ENCODE measurements at places on chromosomes 5 and 9.

- DNase-seq: peak; percentile 6
Observed at GRCh38 chr5:143698574-143698973, 113.4 kb upstream of the HMHB1 start.

- no peak for DNase-seq
Observed at GRCh38 chr9:16085167-16085726, 532.4 kb downstream of the CCDC171 start.

GRCh38 chr5:150589862-150590601 lies 50.4 kb upstream of the SYNPO start:
- no peak for DNase-seq

- DNase-seq: peak; percentile 12
Observed at GRCh38 chr5:130541617-130542221, 623.3 kb downstream of the HINT1 start.

DNA sequence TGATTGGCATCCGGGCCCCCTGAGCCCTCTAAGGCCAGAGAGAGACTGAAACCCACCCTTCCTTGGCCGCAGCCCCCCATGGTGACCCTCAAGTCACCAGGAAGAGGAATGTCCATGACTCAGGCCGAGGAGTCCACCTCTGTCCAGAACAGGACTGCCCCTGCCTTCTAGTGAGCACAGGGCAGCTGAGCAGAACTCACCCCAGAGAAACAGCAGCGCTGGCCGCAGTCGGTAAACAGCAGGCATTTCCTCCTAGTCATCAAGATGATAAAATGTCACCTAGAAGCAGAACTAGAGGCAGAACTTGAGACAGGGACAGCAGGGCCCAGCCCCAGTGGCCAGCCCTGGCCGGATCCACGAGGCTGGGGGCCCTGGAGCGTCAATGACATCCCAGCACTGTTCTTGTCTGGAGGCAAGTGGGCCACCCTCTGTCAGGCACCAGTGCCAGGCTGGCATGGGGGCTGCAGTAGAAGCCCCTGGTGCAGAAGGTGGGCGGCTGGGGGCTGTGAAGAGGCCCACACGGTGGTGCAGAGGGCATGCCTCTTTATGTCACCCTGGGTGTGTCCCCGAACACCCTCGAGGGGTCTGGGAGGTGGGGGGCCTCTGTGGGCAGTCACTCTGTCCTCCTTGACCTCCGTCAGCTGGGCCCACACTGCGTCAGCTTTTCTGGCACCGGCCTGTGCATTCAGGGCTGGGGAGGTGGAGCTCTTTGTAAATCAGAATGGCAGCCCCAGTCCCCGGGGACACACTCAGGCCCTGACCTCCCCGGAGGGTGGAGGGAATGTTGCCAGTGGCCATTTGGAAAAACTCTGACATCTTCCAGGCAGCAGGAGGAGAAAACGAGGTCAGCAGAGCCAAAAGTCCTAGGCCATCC lies 83.0 kb downstream of the NTNG2 start:
- no peak for DNase-seq

GRCh38 chr9:1956958-1957357 lies 58.2 kb upstream of the SMARCA2 start:
- no peak for DNase-seq

GRCh38 chr5:160439205-160439600 lies 17.5 kb downstream of the PTTG1 start:
- peak; percentile 94 for DNase-seq

- DNase-seq: no peak
Observed at GRCh38 chr5:57834829-57835608, 352.4 kb upstream of the ACTBL2 start.

DNA sequence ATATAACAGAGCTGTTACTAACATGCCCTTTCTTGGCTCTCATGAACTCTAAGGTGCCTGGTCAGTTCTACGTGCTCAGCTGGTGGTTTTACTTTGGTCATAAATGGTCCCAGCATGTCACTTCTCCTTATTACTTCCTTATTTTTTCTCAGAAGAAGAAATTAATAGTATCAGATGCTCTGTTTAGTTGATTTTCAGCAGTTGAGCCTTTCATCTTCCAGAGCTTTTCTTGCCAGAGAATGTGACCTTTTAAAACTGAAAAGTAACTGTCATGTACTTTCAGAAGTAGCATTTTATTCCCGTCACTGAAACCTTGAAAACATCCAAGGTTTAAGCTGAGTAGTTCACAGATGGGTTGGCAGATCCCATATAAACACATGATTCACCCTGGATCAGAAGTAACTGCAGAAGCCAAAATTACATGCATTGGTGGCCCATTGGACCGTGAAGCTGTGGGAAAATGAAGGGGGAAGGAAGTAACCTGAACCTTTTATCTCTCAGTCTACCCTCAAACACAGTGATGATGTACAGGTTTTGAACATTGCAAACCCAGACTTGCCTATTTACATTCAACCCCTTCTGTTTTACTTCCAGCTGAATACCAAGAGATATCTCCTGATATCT lies 50.5 kb downstream of the HACD4 start:
- DNase-seq: no peak

DNA sequence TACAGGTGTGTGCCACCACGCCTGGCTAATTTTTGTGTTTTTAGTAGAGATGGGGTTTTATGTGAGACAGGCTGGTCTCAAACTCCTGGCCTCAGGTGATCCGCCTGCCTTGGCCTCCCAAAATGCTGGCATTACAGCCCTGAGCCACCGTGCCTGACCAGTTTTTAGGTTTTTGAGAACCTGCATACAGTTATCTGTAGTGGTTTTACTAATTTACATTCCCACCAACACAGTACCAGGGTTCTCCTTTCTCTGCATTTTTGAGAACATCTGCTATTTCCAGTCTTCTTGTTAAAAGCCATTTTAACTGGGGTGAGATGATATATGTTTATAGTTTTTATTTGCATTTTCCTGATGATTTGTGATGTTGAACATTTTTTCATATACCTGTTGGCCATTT lies 12.8 kb downstream of the DMXL1 start:
- DNase-seq: no peak

GRCh38 chr5:120327180-120327579 lies 136.9 kb upstream of the PRR16 start:
- no peak for DNase-seq

DNA sequence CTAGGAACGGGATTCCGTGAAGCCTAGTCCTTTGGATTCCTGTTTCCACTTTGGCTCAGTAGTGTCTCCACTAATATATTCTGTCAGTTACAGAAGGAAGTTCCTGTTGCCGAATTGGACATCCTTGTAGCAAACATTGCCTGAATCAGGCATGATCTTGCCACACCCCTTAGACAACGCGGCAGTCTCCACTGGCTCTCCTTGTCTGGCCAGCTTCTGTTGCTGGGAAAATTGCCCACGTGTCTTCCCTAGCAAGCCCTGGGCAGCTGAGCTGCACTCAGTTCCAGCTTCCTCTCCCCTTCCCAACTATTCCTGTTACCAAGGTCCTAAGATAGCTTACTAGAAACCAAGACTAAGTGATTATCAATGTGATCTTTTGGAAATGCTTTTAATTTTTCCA lies 316.6 kb upstream of the RIOK2 start:
- DNase-seq: no peak

GRCh38 chr9:292915-293314 lies 78.2 kb downstream of the DOCK8 start:
- DNase-seq: no peak

DNA sequence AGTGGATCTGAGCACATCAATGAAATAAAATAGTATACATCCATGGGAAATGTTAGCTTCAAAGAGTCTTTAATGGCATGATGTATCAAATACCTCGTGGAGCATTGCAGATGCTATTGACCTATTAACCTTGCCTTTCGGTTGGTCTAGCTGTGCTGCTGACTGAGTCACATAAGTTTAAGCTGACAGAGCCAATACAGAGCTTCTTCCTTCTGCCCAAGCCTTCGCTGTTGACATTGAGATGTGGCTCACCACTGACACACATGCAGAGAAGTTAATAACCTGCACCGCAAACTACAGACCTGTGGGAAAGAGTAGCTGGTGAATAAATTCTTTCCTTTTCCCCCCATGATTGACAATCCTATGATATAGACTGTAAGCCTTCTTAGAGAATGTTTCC lies 78.2 kb downstream of the LURAP1L start:
- DNase-seq: no peak

GRCh38 chr5:31939151-31939550 lies 235.0 kb downstream of the GOLPH3 start:
- DNase-seq: no peak

DNA sequence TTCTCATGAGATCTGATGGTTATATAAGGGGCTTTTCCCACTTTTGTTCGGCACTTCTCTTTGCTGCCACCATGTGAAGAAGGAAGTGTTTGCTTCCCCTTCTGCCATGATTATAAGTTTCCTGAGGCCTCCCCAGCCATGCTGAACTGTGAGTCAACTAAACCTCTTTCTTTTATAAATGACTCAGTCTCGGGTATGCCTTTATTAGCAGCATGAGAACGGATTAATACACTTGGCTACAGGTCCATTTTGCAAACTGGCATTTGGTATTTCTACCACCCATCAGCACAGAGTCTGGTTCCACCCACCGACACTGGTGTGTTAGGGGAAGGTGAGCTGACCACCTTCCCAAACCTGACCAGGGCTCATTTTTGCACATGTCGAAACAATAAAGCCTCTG lies 47.9 kb upstream of the RARS1 start:
- no peak for DNase-seq

DNA sequence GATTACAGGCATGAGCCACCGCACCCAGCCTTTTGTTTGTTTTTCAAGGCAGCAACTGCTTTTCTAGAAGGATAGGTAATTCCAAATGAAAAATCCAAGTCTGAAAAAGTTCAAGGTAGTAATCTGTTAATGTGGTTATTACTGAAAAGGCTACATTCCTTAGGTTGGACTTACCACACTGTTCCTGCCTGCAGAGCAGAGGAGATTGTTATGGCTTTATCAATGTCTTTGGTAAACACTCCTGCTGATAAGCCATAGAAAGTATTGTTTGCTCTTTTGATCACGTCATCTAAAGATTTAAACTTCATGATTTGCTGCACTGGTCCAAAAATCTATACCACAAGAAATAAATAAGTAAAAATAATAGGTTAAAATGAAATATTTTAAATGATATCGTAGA lies 43.4 kb downstream of the ALDH1A1 start:
- no peak for DNase-seq

GRCh38 chr5:80125022-80125961 lies 90.1 kb downstream of the THBS4 start:
- no peak for DNase-seq

DNA sequence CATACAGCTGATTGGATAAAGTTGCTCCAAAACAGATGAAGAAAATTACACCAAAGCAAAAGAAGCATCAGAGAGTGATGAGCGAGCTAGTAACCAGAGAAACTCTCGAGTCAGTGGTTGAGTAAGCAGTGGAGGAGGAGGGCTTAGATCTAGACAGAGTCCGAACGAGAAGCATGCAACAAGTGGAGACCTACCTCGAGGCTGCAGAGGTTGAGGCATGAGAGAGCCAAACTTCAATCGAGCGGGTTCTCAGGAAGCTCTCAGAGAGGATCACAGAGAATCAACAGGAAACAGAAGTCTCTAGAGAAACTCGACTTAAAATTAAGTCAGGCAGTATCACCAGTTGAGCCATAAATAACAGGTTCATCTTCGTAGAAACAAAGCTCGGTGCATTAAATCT lies 6.1 kb downstream of the RUSC2 start:
- DNase-seq: no peak

- DNase-seq: no peak
Observed at GRCh38 chr9:15180124-15180523, 126.9 kb downstream of the TTC39B start.

- no peak for DNase-seq
Observed at GRCh38 chr5:94376672-94377345, 241.6 kb downstream of the KIAA0825 start.

- DNase-seq: no peak
Observed at GRCh38 chr5:5487585-5488360, 65.3 kb downstream of the ICE1 start.

DNA sequence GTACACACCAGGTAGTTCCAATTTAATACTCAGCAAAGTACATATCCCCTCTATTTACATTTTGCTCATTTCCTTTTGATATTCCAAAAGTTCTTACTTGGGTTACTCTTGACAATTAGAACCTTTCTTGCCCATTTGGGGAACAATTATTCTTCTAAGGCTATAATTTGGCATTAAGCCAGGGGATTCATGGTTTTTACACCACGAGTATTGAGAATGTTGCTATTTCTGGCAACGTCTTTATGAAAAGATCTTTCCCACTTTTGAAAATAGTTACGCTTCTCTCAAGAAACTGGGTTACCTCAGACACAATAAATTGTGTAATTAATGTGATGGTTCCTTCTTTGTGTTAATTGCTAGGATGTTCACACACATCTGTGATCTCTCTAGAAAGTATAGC lies 11.5 kb upstream of the CAAP1 start:
- no peak for DNase-seq

GRCh38 chr5:59034498-59035186 lies 451.8 kb downstream of the RAB3C start:
- DNase-seq: no peak

DNA sequence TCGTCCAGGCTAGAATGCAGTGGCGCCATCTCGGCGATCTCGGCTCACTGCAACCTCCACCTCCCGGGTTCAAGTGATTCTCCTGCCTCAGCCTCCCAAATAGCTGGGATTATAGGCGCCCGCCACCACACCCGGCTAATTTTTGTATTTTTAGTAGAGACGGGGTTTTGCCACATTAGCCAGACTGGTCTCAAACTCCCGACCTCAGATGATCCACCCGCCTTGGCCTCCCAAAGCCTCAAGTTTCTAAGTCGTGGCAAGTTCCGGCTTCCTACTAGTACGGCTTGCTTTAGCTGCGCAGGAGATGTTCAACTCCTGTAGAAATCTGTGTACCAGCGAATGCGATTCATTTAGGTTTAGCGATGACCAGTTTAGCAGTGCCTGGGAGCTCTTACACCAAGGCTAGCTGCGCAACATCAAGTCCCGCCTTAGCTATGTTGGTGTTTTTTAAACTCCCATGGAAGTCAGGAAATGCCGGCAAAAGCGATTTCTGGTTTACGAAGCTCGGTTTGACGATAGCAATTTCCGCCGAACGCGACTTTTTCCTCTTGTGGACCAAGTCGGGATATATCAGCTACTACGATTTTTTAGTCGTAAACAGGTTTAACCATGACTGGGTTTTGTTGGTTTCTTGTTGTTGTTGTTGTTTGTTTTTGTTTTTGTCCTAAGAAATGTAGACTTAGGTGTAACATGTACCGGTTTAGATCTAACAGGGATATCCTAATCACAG lies 46.4 kb downstream of the ANXA2R start:
- DNase-seq: peak; percentile 43

GRCh38 chr9:118651511-118651910 lies 717.7 kb downstream of the BRINP1 start:
- no peak for DNase-seq

- no peak for DNase-seq
Observed at GRCh38 chr9:134190232-134191121, 26.1 kb upstream of the RNU6ATAC start.

DNA sequence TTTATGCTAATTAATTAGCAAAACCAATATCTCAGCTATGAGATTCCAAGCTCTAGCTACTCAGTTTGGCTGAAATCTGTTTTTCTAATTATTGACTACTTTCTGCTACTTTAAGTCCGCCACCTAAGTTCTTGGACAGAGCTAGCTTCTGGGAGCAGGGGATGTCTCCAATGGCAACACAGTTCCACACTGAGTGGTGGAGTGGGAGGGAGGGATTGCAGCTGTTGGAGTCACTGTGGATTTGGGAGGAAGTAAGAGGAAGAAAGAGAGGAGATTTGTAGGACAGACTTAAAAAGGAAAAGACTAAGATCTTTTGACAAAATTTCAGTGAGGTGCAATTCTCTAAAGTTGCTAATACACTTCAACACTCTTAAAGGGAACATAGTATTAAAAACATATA lies 450.8 kb downstream of the NFIB start:
- DNase-seq: no peak
